ENCODE measurements at places on chromosomes 5 and 9. TPM values are rescaled to one million over a fixed set of nuclear protein-coding genes. Genes with fewer than 3 reads are reported as not detected.

SEC61B gene
- 121 TPM for polyA plus RNA-seq

ZNF474 gene
- polyA plus RNA-seq: 0.54 TPM

RBM27 gene
- 30.7 TPM for polyA plus RNA-seq

ADAMTS16 gene
- polyA plus RNA-seq: 1.1 TPM

ERCC8 gene
- polyA plus RNA-seq: 27.4 TPM

PCDHB15 gene
- polyA plus RNA-seq: 13.2 TPM

OR1Q1 gene
- not detected for polyA plus RNA-seq

GRXCR2 gene
- polyA plus RNA-seq: not detected

TLR4 gene
- 9.0 TPM for polyA plus RNA-seq

AFAP1L1 gene
- 39.5 TPM for polyA plus RNA-seq

STC2 gene
- polyA plus RNA-seq: 3.1 TPM

KCTD16 gene
- polyA plus RNA-seq: 0.36 TPM

SLC9A3 gene
- polyA plus RNA-seq: 2.6 TPM

TMC1 gene
- polyA plus RNA-seq: 0.55 TPM

GRIN3A gene
- 1.6 TPM for polyA plus RNA-seq

MZB1 gene
- 1.0 TPM for polyA plus RNA-seq

UBAC1 gene
- 34.8 TPM for polyA plus RNA-seq

DRD1 gene
- 0.04 TPM for polyA plus RNA-seq

FAM153A gene
- 0.11 TPM for polyA plus RNA-seq

GPR150 gene
- 0.12 TPM for polyA plus RNA-seq

CNTNAP3B gene
- 13.2 TPM for polyA plus RNA-seq

PDE6A gene
- polyA plus RNA-seq: 0.17 TPM

SLCO6A1 gene
- not detected for polyA plus RNA-seq

Data from right lung (tissue), 10 donors.